ENCODE measurements at places on chromosomes 11 and 22.

GRCh38 chr22:17824457-17824856 is 50.2 kb upstream of the BID start:
- no peak for DNase-seq

- DNase-seq = no peak
These were observed 2.2 kb upstream of the KCNQ1OT1 start for GRCh38 chr11:2701898-2702434.

GRCh38 chr22:46848197-46848596 is 85.7 kb downstream of the TBC1D22A start:
- DNase-seq = no peak

DNA sequence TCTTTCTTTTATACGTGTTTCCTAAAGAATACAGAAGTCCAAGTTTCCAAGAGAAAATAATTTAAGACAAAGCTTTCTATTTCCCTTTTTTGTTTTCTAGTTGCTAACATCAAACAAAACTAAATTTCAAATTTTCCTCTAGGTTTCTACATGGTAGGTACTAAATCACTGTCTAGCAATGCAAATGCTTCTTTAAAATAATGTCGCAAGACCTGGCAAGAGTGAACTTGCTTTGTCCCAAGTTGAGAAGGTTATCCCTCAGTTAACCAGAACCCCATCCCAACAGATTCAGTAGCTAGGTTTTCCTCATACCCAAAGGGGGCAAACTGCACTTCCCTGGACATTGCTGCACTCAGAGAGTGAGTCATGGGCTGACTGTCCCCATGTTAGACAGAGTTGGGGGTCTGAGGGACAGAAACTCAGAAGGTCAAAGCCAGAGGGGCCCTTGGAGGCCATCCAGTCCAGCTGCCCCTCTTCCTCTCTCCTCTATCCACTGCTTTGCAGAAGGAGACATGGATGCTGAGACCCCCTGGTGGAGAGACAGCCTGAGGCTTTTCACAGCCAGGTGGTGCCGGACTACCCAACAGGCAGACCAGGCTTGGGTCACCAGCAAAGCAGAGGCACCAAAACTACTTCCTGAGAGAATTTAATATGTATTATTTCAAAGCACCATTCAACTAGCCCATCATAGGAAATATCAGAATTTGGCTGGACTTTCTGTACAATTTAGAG is 23.1 kb downstream of the OR2AT4 start:
- no peak for DNase-seq

- no peak for DNase-seq
These were observed 36.1 kb downstream of the UBASH3B start for GRCh38 chr11:122691549-122692150.
